ENCODE measurements at places on chromosomes 4 and X.

- no peak for DNase-seq
Observed at GRCh38 chr4:114734594-114734993, 136.0 kb downstream of the UGT8 start.

DNA sequence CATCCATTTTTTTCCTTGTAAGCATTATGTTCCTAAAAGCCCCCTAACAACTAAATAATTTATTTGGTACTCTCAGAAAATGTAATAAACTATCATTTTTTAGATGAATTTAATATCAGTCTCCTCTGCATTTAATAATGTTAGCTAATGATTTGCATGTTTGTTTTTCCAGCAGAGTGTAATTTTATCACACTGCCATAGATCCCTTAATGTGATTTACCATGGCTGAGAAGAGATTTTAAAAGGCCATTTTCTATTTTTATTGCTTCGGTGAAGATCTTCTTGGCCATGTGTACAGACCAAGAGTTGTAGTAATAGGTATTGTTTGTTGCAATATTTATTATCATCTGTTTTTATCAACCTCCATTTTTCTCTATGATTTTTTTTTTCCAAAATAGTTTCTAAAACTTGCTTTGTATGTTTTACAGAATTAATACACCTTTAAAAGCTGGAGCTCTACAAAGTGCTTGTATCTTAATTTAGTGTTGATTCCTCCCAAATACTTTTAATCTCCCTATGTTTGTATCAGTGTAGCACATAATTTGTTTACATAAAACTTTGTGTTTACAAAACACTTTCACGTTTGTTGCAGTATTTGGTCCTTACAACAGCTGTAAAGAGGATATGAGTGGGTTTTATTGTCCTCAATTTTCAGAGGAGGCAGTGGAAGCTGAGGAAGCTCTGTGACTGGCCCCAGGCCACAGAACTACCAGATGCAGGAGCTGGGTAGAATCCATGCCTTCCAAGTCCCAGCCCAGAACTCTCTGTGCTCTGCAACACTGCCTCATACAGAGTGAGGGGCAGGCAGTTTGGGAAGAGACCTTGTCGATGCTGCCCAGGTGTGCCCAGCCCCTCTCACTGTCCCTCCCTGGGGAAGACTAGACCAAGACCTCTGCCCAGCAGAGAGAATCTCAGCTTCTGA is 58.1 kb downstream of the FAM114A1 start:
- no peak for DNase-seq

GRCh38 chr4:41832961-41833360 is 84.4 kb upstream of the PHOX2B start:
- no peak for DNase-seq

DNA sequence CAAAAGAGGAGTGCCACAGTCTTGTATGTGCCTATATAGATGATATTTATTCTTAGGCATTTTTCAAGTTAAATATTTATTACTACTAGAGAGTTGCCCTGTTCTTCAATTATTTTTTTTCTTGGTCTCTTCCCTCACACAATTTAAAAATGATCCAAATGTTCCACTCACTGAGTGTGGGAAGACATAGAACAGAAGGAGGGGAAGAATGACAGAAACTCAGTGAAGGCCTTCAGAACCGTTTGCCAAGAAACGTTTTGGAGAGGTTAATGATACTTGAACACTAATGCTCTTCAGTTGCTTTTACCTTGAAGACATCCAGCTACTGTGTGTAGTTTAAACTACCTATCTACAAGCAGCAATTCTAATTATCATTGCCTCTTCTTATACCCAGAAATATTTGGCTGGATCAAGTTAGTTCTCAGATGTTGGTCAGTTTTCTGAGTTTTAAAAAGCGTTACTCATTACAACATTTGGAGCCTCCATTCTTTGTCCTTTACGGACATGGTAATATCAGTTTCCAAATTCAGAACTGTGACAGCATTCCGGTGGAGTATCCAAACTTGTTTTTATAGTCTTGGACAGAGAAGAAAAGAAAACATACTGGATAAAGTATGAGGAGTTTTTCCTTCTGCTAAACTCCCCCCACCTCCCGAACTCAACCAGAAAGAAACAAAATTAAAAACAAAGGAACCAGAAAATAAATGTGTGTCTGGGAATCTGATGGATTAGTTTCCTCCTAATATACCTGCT is 389.7 kb downstream of the SPRY1 start:
- no peak for DNase-seq

- DNase-seq = no peak
Observed at GRCh38 chr4:169593050-169593560, 19.3 kb downstream of the NEK1 start.

Data from stimulated activated CD8-positive, alpha-beta memory T cell treated with anti-CD3 and anti-CD28 coated beads, Interleukin-7, amount 100 ng/mL, for 48 hours (primary cell).